ENCODE measurements at places on chromosomes 12 and 14. TPM values are rescaled to one million over a fixed set of nuclear protein-coding genes. Genes with fewer than 3 reads are reported as not detected.
A peak's percentile ranks its signal among the peaks of the same experiment; 100 is the strongest.

- no peak for DNase-seq
Observed at GRCh38 chr12:116538682-116539305, 20.4 kb upstream of the MAP1LC3B2 start.

GRCh38 chr12:49929581-49929980, 21.0 kb upstream of the AQP2 start:
- no peak for DNase-seq

GRCh38 chr14:69153873-69154270, 953 bp upstream of the DCAF5 start:
- DNase-seq, result no peak

- no peak for DNase-seq
Observed at GRCh38 chr14:71693381-71693780, 238.8 kb upstream of the RGS6 start.

- DNase-seq, result peak; percentile 36
Observed at GRCh38 chr12:102702447-102703114, 214.5 kb downstream of the PAH start.

Gene DHRS2
- total RNA-seq, result 10.0 TPM

GRCh38 chr12:12017798-12018197, 52.9 kb upstream of the BCL2L14 start:
- no peak for DNase-seq

GRCh38 chr14:103078420-103078749, 5.6 kb upstream of the LBHD2 start:
- peak; percentile 84 for DNase-seq

DNA sequence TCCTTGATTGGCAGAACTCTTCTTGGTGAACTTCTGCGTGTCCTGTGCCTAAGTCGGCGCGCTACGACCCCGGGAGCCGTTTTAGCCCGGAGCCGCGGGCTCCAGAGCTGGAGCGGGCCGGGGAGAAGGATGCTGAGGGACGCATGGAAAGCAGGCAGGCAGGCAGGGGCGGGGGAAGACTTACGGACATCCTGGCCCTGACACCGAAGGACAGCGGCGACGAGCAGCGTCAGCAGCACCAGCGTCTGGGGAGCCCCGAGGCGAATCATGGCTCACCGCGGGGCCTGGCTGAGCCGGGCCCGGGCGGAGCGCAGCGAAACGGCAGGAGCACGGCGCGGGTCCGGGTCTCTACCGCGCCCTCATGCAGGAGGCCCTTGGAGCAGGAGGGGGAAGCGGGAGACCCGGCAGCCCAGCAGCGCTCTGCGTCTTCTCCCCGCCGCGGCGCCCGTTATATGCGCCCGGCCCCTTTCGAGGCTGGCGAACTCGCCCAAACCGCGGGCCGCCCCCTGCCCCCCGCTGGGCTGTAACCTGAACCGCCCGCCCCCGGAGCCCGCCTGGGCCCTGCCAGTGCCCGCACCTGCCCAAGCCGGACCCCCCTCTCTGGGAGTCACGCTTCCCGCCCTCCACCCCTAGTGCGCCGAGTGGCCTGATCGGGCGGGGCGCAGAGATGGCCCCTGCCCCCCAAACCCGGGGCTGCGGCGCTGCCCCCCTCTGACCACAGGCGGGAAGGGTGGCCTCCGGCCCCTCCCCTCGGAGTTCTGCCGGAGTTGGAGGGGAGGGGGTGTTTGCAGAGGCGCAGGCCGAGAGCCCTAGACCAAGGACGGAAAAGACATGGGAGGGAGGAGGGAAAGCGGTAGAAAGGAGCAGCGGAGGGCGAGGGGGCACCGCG, at the start of gene COL2A1:
Gene COL2A1 (minus strand): TSS at position 424 of the 889 bp plus-strand sequence. CDS start 155 bp downstream, at position 269.
- DNase-seq, result no peak

GRCh38 chr12:66066137-66066928, 64.2 kb downstream of the LLPH start:
- no peak for DNase-seq

- no peak for DNase-seq
Observed at GRCh38 chr14:96096639-96097610, 57.8 kb downstream of the C14orf132 start.

GRCh38 chr14:22478670-22479069, 110.4 kb downstream of the DAD1 start:
- DNase-seq, result no peak

GRCh38 chr12:89236237-89236636, 116.1 kb downstream of the DUSP6 start:
- no peak for DNase-seq

DNA sequence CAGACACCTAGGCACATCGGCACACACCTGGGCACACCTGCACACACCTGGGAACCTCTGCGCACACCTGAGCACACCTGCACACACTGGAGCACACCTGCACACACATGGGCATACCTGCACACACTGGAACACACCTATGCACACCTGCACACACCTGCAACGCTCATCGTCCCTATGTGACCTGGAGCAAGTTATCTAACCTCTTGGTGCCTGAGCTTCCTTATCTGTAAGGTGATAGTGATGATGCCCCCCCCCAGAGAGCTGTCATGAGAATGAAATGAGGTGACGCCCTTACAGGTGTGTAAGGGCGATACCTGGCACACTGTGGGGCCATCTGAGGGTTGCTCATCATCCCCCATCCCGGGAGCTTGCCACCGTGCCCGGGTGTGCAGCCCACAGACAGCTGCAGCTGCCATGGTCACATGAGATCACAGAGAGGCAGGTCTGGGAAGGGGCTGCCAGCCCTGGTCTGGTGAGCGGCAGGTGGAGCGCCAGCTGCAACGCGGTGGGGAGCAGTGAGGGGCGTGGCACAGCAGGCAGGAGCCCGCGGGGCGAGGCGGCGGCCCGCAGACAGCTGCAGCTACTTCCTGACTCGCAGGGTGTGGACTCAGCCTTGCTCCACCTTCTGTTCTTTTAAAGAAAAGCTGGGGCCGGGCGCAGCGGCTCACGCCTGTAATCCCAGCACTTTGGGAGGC, 59.9 kb upstream of the FBRSL1 start:
- peak; percentile 41 for DNase-seq

Gene JPH4
- total RNA-seq, result 0.15 TPM

DNA sequence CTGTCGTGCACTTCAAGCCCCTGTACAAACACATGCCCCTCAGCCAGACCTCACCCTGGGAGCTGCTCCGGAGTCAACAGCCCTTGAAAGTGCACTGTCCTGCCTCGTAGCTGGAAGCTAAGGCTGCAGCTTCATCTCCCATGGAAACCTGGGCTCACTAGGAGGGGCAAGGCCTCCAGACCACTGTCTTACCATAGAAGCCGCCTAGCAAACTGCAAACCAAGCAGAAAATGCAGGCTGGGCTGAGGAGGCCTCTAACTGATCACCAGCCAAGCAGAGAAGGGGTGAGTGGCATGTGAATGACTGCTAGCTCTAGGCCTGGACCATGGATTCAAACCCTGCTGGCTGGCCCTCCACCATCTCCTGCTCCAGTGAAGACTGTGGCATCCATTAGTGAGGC, 340.2 kb downstream of the CACNA1C start:
- no peak for DNase-seq

DNA sequence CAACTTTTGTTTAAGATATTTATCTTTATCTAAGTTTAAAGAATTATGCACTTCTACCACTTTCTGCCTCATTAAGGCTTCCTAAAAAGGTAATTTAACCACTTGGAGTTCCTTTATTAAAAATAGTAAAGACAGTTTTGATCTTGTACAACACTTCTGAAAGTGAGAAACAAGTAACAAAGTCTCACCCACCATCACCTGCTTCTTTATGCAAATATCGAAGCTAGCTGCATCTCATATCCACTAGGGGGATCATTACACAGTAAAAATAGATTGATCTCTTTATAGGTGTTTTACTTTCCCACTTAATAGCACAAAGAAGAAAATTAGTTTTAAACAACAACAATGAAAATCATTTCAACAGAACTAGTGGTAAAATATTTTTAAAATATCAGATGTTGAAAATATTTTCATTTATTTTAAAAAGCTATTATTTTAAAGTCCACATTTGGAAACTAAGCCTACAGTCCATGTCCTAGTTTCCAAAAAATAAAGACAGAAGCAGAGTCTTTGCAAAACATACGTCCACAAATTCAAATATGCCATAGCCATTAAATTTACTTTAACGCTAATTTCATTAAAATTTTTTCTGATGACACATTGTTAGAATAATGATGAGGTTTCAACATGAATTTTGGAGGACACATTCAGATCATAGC, 160.0 kb upstream of the SOX5 start:
- DNase-seq, result no peak

GRCh38 chr12:116152268-116152667, 125.2 kb downstream of the MED13L start:
- DNase-seq, result no peak

- no peak for DNase-seq
Observed at GRCh38 chr14:94388384-94389103, at the start of gene SERPINA1. TSS of gene SERPINA1 (minus strand) at chr14:94388602. CDS start at chr14:94383237, 5,365 bp downstream.

Gene PPM1H
- 8.0 TPM for total RNA-seq

GRCh38 chr14:31219169-31219568, 11.6 kb upstream of the HECTD1 start:
- no peak for DNase-seq

DNA sequence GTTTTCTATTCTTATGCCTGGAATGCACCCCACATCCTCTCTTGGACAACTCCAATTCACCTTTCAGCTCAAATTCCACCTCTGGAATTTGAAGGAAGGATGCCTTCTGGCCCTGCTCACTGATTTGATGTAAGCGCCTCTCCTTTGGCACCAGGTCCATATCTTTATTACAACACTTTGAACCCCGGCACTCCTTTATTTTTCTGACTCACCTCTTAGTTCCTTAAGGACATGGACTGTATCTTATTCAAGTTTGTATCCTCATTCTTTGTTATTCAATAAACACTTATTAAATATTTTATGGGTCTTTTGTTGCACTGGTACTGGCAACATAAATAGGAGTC, 3.1 kb downstream of the GALC start:
- no peak for DNase-seq

GRCh38 chr12:75184516-75184915, 25.1 kb downstream of the KCNC2 start:
- no peak for DNase-seq

Gene DACT1
- total RNA-seq, result 1.6 TPM

DNA sequence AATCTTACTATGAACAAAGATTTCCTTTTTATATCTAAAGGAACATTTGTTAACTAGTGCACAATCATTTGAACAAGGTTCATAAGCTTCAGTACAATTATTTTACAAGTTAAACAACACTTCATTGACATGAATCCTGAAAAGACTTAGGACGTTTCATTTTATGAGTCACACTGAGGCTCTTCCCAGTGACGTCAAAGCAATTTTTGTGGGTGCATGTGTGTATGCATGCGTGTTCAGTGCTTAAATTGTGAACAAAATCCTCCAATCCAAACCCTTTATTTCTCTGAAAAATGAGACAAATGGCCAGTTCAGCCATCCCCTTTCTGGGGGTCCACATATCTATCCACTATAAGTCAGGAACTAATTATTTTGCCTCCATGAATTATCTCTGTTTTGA, 2.9 kb downstream of the LMNTD1 start:
- no peak for DNase-seq

Gene AQP6
- total RNA-seq, result not detected

GRCh38 chr14:71103662-71104484, 196.6 kb downstream of the PCNX1 start:
- DNase-seq, result peak; percentile 41

DNA sequence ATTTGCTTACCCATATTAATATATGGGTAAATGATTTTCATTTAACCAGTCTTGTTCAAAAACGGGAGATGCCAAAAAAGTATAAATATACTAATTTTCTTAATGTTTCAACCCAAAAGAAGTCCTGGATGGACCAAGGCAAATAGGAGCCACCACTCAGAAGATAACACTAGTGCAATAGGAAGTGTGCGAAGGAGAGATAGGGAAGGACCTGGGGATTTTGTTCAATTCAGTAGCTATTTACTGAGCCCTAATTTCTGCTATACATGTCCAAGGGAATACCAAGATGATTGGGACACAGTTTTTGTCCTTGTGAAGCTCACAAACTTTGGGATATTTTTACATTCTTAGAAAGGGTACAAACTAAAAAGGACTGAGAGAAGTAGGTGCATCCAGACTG, 1.5 kb downstream of the CMAS start:
- no peak for DNase-seq

- DNase-seq, result no peak
Observed at GRCh38 chr14:104246401-104247335, 108.3 kb downstream of the KIF26A start.

- DNase-seq, result no peak
Observed at GRCh38 chr14:77469539-77469938, 11.6 kb downstream of the AHSA1 start.

- no peak for DNase-seq
Observed at GRCh38 chr14:61608245-61609165, 86.8 kb upstream of the HIF1A start.

Gene INSM2
- total RNA-seq, result not detected

DNA sequence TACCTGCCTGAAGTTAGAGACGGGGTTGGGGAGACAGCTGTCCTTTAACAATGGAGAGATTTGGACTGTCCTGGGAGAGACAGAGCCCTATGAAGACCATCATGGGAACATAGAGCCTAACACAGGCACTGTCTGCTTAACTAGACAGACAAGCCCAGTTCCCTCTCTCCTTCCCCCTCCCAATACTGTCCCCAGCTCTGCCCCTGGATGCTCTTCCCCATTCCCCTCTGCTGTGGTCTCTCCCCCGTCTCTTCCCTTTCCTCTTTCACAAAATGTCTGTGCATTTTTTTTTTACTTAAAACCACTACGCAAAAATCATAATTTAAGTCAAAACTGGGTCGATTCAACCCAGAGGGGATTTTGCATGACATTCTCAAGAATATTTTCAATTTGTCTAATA, 232.9 kb downstream of the CHST11 start:
- no peak for DNase-seq

DNA sequence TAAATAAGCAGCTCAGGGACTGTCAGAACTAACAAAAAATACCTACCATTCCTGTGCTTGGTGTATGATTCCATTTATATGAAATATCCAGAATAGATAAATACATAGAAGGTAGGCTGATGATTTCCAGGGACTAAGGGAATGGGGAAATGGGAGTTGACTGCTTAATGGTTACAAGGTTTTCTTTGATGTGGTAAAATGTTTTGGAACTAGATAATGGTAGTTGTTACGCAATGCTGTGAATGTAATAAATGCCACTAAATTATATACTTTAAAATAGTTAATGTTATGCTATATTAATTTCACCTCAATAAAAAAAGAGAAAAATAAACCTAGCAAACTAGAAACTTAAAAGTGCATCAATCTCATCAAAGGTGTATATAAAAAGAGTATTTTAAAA, 41.1 kb downstream of the CEP83 start:
- DNase-seq, result no peak

DNA sequence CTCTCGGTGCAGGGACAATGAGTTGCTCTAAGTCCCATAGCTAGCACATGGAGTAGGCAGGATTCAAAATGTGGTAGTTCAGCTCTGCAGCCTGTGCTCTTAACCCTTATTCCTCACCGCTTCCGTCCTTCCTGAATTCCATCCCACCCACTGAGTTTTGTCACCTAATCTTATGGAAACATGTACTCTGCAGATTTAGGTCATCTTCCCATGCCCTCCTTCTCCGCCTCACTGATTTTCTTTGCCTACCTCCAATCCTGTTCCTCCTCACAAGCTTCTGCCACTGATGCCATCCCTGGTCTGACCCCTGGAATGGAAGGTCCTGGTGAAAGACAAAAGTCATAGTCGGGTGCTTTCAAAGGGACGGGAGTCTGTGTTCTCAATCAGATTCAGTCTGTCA, 46.5 kb upstream of the ABCC9 start:
- DNase-seq, result no peak

Gene RNASE2
- not detected for total RNA-seq

Data from HCT116 (cell line).